ENCODE measurements at places on chromosomes 16 and 17.

DNA sequence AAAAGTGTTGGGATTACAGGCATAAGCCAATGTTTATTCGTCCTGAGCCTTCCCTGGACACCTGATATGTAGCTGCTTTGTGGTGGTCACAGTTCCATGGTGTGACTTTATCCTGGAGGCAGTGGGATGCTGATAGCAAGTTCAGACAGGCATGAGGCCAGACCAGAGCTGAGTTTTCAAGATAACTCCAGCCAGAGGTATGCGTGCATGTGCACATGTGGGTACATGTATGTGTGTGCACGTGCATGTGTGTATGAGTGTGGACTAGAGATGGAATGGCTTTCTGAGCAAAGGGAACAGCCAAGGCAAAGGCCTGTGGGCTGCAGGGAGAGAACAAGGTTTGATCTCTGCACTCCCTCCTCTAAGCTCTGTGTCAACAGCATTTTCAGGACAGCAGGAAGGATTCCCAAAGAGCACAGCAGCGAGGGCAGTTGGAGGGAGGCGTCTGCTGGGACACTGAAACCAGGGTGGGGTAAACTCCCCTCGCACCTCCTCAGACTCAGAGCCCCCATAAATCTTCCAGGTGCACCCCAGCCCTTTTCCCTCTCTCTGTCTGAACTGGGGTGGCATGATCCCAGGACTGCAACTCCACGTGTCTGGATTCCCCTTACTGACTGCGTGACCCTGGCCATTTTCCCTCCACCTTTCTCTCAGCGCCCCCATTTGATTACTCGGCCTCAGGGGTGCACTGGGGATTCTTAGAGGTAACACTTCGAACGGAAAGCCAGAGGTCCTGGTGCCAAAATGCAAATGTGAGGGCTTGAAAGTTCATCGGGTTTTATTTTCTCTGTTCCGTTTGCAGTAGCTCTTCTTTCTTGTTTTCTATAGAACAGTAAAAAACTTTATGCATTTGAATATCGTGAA is 15.3 kb downstream of the NLRC5 start:
- H3K27ac ChIP-seq, result no peak overlapping the region
- DNase-seq, result no peak
- no peak overlapping the region for H3K4me3 ChIP-seq
- no peaks in the 10 kb centered on the region for H3K4me1 ChIP-seq
- no peaks in the 10 kb centered on the region for H3K27me3 ChIP-seq
- no peaks in the 10 kb centered on the region for H3K36me3 ChIP-seq

- 0 out of 2 replicates have a peak, but pooled peaks cover 1% of the 10 kb centered on the region for H3K4me1 ChIP-seq
- peak; percentile 75 for DNase-seq
- no peak overlapping the region for H3K4me3 ChIP-seq
- H3K36me3 ChIP-seq, result no peaks in the 10 kb centered on the region
- H3K27ac ChIP-seq, result no peak overlapping the region
- no peaks in the 10 kb centered on the region for H3K27me3 ChIP-seq
Measured at GRCh38 chr17:73710095-73710592, 65.9 kb upstream of the SDK2 start.

GRCh38 chr17:57296231-57296630 is 39.9 kb downstream of the MSI2 start:
- no peaks in the 10 kb centered on the region for H3K27me3 ChIP-seq
- no peak for DNase-seq
- H3K4me1 ChIP-seq, result peaks cover 8% of the 10 kb centered on the region
- H3K36me3 ChIP-seq, result no peaks in the 10 kb centered on the region
- H3K27ac ChIP-seq, result no peak overlapping the region

DNA sequence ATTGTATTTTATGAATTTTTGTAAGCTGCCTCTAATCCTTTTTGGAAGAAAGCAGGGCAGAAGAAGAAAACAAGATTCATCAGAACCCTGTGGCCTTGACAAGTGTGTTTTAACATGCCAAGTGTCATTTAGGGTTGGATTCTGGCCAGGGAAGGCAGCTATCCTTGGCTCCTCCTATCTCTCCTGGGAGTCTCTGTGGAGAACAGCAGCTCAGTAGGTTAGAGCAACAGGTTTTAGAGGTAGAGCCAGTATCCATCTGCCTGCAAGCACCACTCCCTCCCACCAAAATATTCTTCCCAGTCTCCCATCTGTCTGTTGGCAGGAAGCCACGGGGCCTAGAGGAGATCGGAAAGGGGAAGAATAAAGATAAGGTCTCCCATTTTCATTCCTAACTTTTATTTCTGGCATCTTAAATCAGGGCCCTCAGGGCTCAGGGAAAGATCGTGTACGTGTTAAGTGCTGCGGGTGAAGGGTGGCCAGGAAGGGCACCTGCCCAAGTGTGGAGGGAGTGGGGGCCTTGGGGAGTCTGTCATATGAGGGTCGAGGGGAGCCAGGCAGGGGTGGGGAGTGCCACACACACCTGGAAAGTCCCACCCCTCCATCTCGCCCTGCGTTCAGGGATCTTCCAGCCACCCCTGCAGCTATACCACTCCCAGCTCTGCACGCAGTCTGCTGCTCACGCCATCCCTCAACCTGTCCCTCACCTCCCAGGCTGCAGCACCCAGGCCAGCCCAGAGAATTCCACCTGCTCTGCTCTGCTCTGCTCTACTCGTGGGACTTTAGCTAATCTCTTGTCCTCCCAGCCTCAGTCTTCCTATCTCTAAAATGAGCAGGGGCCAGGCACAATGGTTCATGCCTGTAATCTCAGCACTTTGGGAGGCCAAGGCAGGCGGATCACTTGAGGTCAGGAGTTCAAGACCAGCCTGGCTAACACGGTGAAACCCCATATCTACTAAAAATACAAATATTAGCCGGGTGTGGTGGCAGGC is 17.1 kb upstream of the CPSF4L start:
- H3K4me3 ChIP-seq, result no peak overlapping the region
- no peaks in the 10 kb centered on the region for H3K27me3 ChIP-seq
- no peaks in the 10 kb centered on the region for H3K4me1 ChIP-seq
- H3K27ac ChIP-seq, result no peak overlapping the region
- H3K36me3 ChIP-seq, result no peaks in the 10 kb centered on the region

GRCh38 chr17:75364078-75364477 is 41.4 kb downstream of the GRB2 start:
- H3K4me1 ChIP-seq, result no peaks in the 10 kb centered on the region
- no peaks in the 10 kb centered on the region for H3K36me3 ChIP-seq
- DNase-seq, result no peak
- H3K27ac ChIP-seq, result no peak overlapping the region

GRCh38 chr17:34351096-34351495 is 5.2 kb upstream of the CCL13 start:
- no peaks in the 10 kb centered on the region for H3K36me3 ChIP-seq
- DNase-seq, result no peak
- H3K4me3 ChIP-seq, result no peak overlapping the region
- no peak overlapping the region for H3K27ac ChIP-seq
- no peaks in the 10 kb centered on the region for H3K27me3 ChIP-seq

- H3K27me3 ChIP-seq, result peaks cover 2% of the 10 kb centered on the region
- H3K4me1 ChIP-seq, result no peaks in the 10 kb centered on the region
- no peak overlapping the region for H3K4me3 ChIP-seq
- DNase-seq, result no peak
- no peaks in the 10 kb centered on the region for H3K36me3 ChIP-seq
- no peak overlapping the region for H3K27ac ChIP-seq
Measured at GRCh38 chr17:55233840-55234239, 30.9 kb upstream of the HLF start.

DNA sequence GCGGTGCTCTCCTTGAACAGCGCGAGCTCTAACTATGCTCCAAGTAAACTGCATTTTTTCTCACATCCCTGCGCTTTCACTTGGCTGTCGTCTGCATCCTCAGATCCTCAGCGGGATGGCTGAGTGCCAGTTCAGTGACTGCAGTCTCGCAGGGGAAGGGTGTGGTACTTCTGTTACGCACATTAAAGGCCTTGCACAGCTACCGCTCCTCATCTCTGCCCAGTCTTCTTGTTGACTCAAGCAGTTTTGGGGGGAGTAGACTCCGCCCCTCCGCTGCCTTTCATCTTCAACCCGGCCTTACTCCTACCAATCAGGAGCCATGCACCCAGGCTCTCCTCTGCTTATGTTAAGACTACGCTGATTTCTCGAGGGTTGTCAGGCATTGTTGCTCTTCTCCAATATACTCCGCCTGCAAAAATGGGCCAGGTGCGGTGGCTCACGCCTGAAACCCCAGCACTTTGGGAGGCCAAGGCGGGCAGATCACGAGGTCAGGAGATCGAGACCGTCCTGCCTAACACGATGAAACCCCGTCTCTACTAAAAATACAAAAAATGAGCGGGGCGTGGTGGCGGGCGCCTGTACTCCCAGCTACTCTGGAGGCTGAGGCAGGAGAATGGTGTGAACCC is 10.0 kb downstream of the ATP5PD start:
- H3K36me3 ChIP-seq, result peaks cover 6% of the 10 kb centered on the region
- no peaks in the 10 kb centered on the region for H3K27me3 ChIP-seq
- peaks cover 2% of the 10 kb centered on the region for H3K4me1 ChIP-seq
- no peak overlapping the region for H3K27ac ChIP-seq
- no peak overlapping the region for H3K4me3 ChIP-seq

All from iPS DF 6.9 (cell line).